ENCODE measurements at places on chromosomes 2 and 18.

DNA sequence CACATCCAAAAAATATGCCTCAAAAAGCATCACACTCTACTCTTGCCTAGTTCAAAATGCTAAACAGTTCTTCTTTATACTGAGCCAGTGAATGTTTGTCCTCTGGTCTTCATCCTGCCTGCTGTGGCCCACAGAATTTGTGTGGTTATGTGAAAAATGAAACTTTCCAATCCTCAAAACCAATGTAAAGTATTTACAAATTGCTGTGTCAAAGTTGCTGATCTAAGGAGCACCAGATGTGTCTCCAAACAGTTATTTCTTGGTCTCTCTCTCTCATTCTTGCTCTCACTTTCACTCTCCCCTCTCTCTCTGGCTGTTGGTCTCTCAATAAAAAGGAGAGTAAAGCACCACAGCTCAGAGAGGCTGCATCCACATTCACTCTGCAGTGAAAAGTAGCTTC is 23.0 kb downstream of the EPHA4 start:
- no peak for DNase-seq

- no peak for DNase-seq
These were observed 1977.7 kb upstream of the LRRTM1 start for GRCh38 chr2:82282111-82282882.

DNA sequence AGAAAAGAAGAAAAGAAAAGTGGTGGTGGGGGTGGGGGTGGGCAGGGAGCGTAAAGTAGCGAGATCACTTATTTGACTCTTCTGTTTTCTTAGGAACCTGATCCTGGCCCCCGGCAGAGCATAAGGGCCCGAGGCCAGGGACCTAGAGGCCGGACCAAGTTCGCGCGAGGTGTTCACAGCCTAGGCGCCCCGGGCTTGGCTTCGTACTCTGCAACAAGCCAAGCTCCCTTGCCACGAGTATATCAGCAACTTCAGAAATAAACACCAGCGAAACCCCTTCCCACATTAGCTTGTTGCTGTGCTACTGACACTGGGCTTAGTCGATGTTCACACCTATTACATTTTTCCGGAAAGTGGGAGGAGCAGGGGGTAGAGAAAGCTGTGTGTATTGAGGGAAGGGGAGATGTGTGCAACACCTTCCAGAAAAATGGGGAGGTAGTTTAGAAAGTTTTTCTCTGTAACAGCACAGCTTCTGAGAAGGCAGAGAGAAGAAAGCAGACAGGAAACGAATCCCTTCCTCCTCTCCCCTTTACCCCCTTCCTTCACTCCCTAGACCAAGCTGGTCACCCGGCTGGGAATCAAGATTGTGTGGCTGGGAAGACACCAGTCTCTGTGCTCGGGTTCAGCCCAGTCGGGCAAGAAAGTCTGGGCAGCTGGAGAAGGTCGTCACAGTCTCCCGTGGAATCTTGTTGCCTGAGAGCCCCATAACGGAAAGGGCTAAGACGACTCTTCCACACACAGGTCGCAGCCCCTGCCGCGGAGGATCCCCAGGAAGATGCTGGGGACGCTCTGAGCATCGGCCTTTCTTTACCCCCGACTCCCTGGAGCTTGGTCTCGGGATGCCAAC is 12.0 kb upstream of the SATB2 start:
- no peak for DNase-seq

DNA sequence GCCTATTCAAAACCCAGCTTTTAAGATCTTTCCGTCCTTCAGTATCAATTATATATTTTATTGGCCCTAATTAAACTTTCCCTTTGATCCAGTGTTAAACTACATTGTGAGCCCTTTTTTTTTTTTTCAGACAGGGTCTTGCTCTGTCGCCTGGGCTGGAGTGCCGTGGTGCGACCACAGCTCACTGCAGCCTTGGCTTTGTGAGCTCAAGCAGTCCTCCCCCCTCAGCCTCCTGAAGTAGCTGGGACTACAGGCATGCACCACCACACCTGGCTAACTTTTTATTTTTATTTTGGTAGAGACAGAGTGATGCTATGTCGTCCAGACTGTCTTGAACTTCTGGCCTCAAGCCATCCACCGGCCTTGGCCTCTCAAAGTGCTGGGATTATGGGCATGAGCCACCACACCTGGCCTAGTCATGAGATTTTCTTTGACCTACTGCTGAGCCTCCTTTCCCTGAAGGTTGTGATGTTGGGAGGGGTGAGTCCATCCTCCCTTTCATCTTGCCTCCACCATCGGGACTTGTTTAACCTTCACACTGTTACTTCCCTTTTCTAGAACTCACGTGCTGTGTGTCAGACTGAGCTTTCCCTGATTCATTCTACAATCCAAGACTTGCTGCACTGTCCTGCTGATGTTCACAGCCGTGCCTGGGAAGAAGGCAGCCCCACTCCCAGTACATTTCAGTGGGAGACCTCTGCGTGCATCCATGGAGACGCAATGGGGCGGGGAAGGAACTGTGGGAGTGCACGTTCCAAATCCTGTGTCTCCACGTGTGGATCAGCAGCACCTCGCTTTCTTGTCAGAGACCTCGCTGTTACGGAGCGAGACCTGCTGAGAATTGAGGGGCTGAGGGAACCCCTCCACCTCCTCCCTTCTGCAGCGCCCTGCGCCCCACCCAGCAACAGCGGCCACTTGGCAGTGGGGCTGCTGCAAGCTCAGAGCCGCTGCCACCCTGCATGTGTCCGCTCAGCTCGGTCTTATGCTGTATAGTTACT is 10.8 kb downstream of the OXER1 start:
- DNase-seq: no peak

DNA sequence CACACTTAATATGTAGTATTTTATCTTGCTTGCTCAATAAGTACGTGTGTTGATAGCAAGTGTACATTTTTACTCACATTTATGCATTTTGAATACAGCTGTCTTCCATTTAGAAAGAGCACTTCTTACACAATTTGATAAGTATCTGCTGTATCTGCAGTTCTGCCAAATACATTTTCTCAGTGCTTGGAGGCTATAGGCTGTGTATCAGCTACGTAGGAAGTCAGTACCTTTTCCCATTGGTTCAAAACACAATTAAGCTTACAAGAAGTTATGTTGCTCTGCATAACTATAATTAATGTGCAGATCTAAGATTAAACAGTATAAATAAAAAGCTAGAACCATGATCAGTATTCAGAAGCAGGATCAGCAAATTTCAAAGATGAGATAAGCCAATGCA is 503.6 kb upstream of the SMIM21 start:
- DNase-seq: no peak

- no peak for DNase-seq
These were observed 1.9 kb downstream of the DNMT3A start for GRCh38 chr2:25339791-25340180.

GRCh38 chr18:34775461-34775860 is 65.4 kb downstream of the DTNA start:
- no peak for DNase-seq

DNA sequence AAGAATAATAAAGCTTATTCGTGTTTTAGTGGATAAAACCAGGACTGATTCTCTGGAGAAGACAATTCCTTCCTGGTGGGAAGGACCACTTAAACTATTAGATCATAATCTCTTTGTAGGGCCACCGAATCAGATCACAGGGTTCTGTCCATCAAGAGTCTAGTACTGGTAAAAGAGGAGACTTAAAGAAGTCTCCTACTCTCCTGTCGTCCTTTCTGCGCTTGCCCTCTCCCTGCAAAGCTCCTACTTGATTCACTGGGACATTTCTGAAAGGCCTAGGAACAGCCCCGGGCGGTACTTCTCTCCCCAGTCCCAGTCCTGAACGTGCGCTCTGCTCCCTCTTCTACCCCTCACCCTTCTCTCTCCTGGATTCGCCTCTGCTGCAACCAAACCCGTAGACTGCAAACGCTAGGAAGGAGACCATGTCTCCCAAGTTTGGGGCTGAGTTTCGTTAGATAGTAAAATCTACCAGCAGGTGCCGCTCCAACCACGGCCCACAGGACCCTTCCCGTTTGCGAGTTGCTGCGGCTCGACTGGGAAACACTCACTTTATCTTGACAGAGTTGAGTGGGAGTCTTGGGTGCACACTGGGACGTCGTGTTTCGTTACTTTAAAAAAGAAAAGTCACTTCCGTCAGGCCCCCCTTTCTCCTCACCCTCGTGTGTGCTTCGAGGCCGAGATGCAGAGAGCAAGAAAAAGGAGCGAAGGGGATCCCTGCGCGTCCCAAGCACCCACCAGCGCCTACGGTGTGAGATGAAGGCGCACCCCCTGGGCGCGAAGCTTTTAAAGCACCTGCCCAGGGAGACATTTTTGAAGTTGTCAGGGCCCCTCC is 923 bp downstream of the FIGLA start:
- DNase-seq: peak; percentile 48

GRCh38 chr18:10270151-10270571 is 184.3 kb upstream of the APCDD1 start:
- DNase-seq: no peak

DNA sequence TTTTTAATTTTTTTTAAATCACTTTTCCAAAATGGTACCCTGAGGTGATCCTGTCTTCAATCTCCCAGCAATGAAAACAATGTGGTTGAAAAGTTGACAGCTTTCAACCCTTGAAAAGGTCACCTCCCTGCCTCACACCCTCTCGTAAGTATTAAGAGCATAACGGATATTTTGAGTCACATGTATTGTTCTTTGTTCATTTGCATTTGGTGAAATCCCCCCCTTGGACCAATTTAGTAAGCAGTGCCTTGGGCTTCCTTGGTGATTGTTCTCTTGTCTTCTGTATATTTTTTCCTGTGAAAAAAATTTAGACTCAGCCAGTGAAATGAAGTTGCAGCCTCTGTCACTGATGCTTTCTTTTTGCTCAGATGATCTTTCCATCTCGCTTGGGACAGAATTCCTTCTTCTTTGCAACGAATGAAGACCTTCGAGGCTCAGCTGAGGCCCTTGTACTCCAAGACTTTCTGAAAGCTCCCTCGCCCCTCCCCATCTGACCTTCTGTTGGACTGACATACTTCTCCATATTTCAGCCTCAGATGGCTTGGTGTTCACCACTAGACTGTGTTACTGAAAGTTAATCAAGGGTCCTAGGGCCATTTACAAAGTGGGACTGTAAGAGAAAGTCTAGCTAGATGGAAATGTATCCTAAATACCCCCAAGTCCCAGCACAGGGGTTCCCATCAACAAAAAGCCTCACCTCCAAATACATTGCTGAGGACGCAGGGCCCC is 158.4 kb downstream of the BCL2 start:
- no peak for DNase-seq

GRCh38 chr2:160479269-160479668 is 14.3 kb downstream of the RBMS1 start:
- DNase-seq: no peak

GRCh38 chr18:70329071-70329470 is 40.2 kb downstream of the SOCS6 start:
- DNase-seq: no peak

All from D721Med (cell line).